ENCODE measurements at places on chromosomes 6 and 20.

DNA sequence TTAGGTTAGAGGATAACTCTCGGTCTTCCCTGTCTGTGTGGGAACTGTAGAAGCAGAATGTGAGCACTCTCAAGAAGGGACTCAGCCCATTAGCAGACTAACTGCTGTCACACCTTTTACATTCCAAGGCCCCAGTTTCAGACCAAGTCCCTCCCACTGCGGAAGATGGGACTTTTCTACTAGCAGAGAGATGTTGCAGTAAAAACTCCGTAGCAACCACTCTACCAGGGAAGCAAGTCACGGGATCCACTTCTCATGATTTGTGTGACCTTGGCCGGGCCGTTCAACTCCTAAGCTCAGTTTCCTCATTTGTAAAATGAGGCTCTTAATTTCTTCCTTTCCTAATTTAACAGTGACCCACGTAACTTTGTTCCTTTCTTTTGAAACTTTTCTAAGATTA is 77.1 kb upstream of the SLC4A11 start:
- DNase-seq = no peak

- peak; percentile 54 for DNase-seq
These were observed 9.4 kb upstream of the ARMC12 start for GRCh38 chr6:35727231-35727934.

DNA sequence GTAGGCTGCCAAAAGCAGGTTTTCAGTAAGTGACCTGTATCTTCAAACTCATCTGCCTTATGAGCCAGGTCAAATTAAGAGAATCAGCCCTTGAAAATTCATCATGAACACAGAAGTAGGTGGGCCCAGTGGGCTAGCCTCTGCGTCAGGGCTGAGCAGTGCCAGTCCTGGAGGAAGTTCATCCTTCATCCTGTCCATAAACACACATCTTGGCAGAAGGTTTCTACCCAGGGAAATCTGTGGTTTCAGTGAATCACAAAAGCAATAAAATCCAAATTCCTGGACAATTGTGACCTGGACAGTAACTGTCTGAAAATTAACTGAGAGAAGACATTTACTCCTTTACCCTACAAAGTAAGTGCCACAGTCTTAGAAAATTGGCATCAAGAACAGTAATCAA is 72.4 kb downstream of the ATG5 start:
- DNase-seq = peak; percentile 68

- peak; percentile 71 for DNase-seq
These were observed 60.6 kb downstream of the TOX2 start for GRCh38 chr20:43975096-43975768.

- no peak for DNase-seq
These were observed 25.1 kb downstream of the IL20RA start for GRCh38 chr6:137019476-137020272.

DNA sequence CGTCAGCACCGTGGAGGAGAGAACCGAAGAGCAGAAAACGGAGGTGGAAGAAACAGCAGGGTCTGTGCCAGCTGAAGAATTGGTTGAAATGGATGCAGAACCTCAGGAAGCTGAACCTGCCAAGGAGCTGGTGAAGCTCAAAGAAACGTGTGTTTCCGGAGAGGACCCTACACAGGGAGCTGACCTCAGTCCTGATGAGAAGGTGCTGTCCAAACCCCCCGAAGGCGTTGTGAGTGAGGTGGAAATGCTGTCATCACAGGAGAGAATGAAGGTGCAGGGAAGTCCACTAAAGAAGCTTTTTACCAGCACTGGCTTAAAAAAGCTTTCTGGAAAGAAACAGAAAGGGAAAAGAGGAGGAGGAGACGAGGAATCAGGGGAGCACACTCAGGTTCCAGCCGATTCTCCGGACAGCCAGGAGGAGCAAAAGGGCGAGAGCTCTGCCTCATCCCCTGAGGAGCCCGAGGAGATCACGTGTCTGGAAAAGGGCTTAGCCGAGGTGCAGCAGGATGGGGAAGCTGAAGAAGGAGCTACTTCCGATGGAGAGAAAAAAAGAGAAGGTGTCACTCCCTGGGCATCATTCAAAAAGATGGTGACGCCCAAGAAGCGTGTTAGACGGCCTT is 41.6 kb downstream of the ZBTB2 start:
- no peak for DNase-seq

- DNase-seq = no peak
These were observed 123.0 kb downstream of the SOBP start for GRCh38 chr6:107612762-107613415.

GRCh38 chr20:37376324-37376723 is 30.4 kb downstream of the SRC start:
- DNase-seq = no peak

- no peak for DNase-seq
These were observed 43.8 kb upstream of the HIVEP1 start for GRCh38 chr6:11968241-11968806.

DNA sequence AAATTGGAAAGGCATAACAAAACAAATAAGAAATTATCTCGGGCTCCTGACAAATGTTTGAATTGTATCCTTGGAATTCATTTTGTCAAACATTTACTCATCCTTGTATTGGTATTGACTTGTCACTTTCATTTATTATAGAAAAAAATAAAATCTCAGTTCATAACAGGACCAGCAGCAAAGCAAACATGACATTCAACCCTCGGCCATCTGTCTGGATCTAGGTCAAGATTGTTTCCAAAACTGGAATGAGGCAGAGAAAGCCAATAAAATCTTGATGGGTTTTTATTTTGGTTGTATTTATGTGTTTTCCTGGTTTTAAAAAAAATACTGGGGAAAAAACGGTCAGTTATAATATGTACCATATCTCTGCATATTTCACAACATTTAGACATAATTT is 42.9 kb upstream of the FABP7 start:
- no peak for DNase-seq

- DNase-seq = no peak
These were observed 64.1 kb upstream of the SOX4 start for GRCh38 chr6:21529431-21529830.

DNA sequence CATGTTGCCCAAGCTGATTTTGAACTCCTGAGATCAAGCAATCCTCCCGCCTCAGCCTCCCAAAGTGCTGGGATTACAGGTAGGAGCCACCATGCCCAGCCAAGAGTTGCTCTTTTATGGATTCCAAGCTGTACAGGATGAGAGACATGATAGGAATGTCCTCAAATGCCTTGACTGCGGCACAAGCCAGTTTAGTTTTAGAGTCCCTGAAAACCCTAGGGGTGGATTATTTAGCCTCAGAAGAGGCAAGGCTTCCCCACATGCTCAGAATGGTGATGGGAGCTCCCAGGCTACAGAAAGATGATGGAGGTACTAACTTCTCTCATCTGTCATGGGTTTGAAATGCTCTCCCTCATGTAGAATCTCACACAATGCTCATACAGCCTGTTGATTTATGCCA is 280.5 kb upstream of the PRND start:
- no peak for DNase-seq

DNA sequence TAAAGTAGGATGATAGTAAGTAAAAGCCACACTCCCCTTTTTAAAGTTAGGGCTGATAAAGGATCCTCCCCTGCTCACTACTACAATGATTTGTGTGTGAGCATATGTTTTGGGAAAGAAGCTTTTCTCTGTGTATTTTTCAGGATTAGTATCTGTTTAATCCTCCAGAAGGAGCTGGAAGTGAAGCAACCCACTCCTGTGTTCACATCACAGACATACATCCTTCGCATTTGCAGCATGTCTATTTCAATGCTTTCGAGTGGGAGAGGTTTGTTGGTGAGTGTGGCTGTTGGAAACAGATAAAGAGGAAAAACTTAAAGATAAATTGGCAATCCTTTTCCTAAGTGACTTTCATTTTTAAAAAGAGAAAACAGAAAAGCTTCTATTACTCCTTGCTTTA is 31.6 kb upstream of the RGS17 start:
- DNase-seq = no peak

GRCh38 chr6:90044833-90045381 is 150.6 kb downstream of the GJA10 start:
- DNase-seq = peak; percentile 59

GRCh38 chr20:1324598-1325172 is 4.3 kb downstream of the SDCBP2 start:
- peak; percentile 70 for DNase-seq

DNA sequence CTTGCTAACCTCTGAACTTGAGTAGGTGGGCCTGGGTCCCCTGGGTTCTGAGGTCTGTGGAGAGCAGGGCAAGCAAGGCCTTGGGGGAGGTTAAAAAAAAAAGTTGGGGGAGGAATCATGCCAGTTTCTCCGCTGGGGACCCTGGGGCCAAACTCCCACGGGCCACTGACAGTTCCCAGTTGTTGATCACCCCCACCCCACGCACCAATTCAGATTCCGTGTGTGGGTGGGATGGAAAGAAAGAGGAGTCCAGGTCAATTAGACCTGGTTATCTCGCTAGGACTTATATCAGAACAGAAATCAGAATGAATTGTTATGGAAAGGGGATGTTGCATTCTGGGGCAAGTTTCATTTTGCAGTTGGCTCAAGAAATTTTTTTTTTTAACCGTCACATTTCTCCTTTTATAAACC is 46.7 kb upstream of the SUPT3H start:
- DNase-seq = no peak

DNA sequence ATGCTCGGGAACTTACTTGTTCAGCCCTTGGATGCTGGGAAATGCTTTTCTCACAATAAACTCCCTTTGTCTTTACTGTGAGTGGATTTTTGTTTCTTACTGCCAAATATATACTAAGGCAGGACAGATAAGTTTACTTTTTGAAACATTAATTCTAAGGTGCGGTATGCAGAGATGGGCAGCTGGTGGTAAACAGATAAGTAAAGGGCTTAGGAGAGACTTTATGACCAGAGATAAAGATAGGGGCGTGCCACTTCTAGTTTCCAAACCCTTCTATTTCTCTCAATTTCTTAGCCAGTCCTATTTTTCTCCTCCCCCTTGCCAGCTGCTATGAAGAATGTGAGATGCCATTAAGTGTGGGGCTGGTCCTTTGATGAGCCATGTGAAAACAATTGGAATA is 16.3 kb downstream of the SAMD3 start:
- DNase-seq = no peak

DNA sequence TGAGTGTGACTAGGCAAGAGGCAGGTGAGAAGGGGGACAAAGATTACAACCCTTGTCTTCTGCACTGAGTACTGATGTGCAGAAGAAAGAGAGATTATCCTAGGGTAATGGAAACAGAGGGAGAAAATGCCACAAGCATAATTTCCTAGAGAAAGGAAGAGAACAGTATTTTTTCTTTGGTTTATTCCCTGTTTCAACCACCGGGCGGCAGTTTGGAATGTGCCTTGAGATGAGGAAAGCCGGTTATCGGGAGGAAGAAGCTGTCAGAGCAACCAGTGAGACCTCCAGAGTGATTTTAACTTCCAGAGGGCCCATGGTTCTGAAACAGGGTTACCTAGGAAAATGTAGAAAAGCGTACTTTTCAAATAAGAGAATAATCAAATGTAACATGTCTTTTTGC is 121.4 kb downstream of the REV3L start:
- peak; percentile 54 for DNase-seq

- DNase-seq = no peak
These were observed 158.6 kb upstream of the PREP start for GRCh38 chr6:105561486-105561885.

DNA sequence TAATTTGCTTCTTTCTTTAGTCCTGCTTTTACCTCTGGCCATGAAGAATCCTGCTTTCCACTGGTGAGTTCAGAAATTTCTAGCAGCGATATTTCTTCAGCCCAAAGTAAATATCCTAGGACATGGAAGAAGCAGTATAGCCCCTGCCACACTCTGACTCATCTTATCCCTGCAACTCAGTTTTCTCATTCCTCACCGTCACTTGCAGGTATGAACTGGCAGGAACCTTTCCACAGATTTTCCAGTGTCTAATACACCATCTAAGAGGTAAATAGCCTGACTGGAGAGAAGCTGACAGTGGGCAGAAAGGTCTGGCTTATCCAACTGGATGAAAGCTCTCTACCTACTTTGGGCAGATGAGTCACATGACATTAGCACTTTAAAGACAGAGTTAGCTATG is 816.7 kb upstream of the FLRT3 start:
- no peak for DNase-seq

DNA sequence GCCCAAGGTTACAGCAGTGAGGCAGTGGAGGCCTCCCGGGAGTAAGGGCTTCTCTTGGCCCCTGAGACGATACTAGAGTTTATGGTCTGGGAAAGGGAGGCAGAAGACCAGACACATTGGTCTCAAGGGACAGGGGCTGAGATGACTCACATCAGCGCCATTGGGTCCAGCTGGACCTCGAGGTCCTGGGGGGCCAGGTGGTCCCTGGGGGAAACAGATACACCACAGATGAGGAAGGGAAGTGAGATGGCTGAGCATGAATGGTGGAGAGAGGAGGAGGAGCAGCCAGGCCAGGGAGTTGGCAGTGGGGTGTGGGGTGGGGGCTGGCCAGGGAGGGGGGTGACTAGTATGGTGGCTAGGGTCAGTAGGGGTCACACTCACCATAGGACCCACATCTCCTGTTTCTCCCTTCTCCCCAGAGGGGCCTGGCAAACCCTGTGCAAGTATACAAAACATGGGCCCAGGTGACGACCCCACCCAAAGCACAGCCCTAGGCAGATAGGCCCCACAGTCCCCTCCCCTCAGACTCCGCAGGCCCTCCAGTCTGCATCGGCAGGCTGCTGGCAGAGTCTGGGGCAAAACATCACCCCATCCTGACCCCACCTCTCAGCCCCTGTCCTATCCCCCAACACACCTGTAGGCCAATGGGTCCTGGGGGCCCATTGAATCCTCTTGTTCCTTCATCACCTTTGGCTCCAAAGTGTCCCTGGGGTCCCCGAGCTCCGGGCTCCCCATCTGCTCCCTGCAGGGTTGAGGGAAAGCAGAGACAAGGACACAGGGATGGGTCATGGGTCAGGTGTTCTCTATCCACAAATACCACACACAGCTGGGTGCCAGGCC is 21.9 kb downstream of the COL11A2 start:
- no peak for DNase-seq

- DNase-seq = peak; percentile 39
These were observed 88.2 kb upstream of the DST start for GRCh38 chr6:56730663-56731529.

GRCh38 chr20:62223571-62223970 is 3.5 kb upstream of the HRH3 start:
- no peak for DNase-seq

GRCh38 chr20:10306440-10307358 is 88.1 kb downstream of the SNAP25 start:
- peak; percentile 71 for DNase-seq

GRCh38 chr6:63740709-63741108 is 105.1 kb downstream of the PHF3 start:
- DNase-seq = peak; percentile 65

GRCh38 chr6:74785236-74785635 is 420.6 kb downstream of the COL12A1 start:
- DNase-seq = no peak

DNA sequence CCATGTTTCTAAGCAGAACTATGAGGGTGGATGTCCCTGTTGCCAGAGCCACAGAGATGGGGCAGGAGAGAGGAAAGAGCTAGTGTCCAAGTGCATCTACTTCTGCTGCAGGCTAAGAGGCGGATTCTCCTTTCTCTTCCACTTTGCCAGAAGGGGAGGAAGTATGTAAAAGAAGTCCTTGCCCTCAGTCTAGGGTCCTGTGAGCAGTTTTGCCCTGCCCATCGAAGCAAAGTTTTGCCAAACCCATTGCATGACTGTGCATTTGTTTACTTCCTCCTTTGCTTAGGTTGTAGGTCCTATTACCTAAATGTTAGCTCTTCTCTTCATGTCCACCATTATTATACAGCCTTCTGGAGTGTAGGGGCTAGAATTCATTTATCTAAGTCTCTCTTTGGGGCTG is 106.2 kb upstream of the ARMC2 start:
- DNase-seq = no peak

- no peak for DNase-seq
These were observed 33.8 kb downstream of the CD40 start for GRCh38 chr20:46151936-46152335.
